Erythroblast (primary cell): ENCODE measurements at places on chromosomes 7 and 10.

DNA sequence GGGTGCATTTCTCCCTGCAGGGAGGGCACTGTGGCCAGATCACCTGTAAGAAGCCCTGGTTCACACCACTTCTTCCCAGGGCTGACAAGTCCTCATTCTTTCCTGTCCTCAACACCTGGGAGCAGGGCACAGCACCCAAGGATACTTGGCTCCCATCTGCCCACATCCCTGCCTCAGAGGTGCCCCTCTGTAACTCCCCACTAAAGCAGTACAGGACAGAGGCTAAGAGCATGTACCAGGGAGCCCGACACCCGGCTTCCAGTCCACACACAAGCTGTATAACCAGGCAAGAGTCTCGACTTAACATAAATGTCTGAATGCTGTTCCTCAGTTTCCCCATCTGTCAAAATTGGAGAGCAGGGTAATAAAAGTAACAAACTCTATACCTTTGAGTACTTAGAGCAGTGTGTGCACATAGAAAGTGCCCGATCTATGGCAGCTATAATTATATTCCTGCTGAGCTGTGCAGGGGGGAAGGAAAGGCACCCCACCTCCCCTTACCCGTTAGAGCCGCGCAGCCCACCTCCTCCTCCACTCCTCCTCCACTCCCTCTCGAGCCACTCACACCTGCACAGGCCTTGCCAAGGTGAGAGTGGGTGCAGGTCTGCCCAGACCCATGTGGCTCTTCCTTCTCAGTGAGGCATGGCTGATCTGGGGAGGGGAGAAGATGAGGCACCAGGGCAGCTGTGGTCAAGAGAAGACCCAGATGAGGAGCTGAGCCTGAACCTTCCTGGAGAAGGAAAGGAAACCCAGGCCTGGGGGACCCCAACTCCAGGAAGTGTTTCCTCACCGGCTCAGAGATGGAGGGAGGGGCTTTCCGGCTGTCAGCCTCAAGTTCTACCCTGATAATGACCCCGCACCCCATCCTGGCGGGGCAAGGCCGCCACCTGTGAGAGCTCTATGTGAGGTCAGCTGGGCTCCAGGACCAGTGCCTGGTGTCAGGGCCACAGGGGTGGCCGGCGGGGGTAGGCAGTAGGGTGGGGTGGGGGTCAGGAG lies 22.6 kb downstream of the PODXL start:
- no peak for DNase-seq

DNA sequence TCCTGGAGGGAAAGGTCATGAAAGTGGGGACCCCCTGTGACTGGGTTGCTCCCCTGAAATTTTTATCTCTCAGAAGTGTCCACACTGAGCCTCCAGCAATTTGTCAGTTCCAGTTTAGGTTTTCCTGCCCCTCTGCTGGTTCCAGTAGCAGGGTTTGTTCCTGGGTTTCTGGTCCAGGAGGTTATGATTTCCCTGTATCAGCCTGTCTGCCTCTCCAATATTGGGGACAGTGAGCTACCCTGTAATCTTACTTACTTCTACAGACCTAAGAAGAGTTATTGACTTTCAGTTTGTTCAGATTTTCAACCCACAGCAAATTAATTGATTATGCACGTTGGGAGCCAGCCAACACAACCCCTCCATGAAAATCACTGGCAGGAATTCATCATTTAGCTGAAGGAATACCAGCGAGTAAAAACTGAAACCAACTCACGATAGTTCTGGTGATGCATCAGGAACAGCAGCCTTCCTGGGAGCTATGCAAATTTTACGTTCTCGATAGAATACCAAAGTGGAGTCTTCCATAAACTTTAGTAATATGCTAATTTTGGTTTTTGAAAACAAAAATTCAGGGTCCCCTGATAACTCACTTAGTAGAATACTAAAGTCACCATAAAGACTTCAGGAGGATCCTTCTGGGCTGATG lies 31.3 kb upstream of the IL15RA start:
- DNase-seq, result no peak

DNA sequence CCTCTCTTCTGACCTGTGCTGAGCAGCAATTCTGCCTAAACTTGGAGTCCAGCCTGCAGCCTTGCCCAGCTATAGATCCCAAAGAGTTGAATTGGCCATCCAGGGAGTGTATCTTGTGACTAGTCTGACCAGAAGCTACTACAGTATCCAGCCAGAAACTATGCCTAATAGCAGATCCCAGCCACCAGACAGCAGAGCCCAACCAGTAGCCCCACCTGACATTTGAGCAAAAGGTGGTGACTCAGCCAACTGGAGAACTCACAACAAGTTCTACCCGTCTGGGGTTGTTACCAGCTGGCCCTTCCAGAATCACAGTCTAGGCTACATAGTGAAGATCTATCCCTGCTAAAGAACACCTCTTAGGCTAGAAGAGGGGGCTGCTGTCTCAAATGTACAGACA lies 315.0 kb downstream of the CRPPA start:
- DNase-seq, result no peak

GRCh38 chr7:21616796-21617436 lies 74.1 kb downstream of the DNAH11 start:
- no peak for DNase-seq

DNA sequence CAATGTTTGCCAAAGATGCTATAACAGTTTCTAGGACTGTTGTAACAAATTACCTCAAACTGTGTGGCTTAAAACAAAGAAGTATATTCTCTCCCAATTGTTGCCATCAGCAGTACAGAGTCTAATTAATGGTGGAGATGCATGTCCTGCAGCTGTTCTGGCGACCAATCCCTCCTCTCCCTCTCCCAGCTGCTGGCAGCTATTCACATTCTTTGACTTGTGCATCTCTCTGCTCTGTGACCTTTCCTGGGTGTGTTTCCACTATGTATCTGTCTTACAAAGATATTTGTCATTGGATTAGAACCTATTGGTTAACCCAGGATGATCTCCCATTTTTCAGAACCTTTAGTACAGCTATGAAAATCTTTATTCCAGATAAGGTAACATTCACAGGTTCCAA lies 561.7 kb upstream of the POM121L12 start:
- DNase-seq, result no peak

DNA sequence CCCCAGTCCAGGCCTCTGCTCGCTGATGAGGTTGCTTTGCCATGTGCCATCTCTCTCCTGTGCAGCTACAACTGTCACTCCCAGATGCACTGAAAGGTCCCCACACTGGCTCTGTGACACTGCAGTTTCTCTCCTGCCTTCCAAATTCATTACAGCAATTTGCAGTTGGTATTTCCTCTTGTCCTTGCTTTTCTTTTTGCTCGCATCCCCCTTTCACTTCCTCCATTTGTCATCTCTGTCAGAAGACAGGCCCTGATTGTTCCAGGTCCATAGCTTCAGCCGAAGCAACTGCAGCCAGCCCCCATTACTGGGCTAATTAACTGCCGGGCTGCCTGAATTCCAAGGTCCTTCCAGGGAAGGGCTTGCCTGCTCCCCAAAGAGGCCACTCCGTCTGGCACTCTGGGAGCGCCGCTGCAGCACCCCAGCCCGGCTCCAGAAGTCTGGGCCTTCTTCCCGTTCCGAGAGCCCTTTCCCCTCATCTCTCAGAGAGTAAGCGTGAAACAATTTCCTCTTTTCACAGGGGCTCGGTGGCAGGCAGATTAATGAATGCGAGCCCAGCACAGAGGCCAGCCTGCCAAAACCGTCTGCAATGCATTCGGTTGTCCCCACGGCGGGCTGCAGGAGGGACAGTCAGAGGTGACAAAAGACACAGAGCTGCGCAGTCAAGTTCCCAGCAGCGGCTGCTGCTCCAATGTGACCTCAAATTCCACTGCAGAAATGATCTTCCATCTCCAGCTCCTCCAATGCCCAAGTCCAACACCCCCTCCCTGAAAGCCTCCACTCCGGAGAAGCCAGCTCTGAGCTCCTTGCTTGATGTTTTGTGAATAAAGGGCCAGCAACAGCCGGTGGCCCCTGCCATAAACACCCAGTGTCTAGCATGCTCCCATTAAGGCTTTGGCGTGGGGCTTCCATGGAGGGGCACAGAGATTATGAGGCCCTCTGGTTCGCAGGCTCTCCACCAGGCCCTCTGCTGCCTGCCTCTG lies 279.4 kb upstream of the HABP2 start:
- DNase-seq, result no peak

- no peak for DNase-seq
These were observed 3.4 kb upstream of the IL6 start for GRCh38 chr7:22723637-22724036.

DNA sequence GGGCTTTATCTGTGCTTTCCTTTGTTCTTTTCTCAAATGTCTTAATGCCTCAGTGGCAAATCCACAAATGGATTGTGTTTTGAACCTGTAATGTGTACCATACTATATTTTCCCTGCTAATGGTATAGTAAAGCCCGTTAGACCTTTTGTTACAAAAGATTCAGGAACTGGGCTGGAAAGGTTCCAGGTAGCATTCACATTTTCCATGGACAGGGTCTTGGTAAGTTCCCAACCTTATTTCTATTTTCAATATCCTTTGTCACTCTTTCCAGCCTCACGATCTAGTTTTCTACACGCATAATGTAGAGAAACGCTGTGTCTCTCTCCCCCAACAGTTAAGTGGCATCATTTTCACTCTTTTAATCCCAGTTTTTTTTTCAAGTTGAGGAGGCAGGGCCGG lies 153.0 kb downstream of the PLCE1 start:
- no peak for DNase-seq

DNA sequence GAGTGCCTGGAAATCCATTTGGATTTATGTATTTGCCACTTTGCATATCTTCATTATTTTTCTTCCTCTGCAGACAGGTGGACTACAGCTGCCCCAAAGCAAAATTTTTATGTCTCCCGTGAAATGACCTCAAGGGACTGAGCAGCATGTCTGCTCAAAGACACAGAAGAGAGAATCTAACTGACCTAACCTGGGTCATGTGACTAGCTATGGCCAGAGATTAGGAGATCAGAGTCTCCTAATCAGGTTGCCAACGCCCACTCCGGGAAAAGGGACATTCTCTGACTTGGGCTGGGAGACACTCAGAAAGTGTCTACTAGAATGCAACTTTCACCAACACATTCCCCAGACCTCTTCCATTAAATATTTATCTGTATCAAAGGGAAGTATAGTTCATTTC lies 2.5 kb upstream of the BAMBI start:
- no peak for DNase-seq

- no peak for DNase-seq
These were observed 105.4 kb upstream of the BET1 start for GRCh38 chr7:94109556-94109955.

- DNase-seq, result no peak
These were observed 2.5 kb downstream of the TMEM178B start for GRCh38 chr7:141076377-141076776.
